ENCODE measurements at places on chromosomes 2 and 18.

DNA sequence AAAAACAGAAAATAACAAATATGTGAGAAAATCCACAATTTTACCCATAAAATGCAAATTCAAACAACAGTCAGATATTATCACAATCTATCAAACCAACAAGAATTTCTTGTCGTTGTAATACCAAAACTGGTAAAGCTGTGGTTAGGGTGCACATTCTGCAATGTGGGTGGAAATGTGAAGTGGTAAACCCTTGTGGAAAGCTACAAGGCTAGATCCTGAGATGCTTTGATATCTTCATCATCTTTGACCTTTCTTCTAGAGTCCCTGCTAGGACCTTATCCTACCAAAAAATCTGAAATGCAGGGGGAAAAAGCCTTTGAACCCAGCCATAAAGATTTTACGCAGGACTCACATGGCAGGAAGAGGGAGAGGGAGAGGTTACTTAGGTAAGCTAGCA lies 17.2 kb upstream of the ATG16L1 start:
- DNase-seq: no peak

DNA sequence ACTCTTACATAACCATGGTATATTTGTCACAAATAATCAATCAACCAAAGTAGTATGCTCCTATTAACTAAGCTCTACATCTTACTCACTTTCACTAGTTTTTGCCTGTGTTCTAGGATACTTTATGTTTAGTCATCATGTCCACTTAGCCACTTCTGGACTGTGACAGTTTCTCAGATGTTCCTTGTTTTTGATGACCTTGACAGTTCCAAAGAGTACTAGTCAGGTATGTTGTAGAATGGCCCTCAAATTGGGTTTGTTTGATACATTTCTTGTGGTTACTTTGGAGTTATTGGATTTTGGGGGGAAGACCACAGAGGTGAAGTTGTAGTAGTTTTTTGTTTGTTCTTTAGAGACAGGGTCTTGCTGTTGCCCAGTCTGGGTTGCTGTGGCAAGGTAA lies 35.5 kb downstream of the BUB1 start:
- no peak for DNase-seq

DNA sequence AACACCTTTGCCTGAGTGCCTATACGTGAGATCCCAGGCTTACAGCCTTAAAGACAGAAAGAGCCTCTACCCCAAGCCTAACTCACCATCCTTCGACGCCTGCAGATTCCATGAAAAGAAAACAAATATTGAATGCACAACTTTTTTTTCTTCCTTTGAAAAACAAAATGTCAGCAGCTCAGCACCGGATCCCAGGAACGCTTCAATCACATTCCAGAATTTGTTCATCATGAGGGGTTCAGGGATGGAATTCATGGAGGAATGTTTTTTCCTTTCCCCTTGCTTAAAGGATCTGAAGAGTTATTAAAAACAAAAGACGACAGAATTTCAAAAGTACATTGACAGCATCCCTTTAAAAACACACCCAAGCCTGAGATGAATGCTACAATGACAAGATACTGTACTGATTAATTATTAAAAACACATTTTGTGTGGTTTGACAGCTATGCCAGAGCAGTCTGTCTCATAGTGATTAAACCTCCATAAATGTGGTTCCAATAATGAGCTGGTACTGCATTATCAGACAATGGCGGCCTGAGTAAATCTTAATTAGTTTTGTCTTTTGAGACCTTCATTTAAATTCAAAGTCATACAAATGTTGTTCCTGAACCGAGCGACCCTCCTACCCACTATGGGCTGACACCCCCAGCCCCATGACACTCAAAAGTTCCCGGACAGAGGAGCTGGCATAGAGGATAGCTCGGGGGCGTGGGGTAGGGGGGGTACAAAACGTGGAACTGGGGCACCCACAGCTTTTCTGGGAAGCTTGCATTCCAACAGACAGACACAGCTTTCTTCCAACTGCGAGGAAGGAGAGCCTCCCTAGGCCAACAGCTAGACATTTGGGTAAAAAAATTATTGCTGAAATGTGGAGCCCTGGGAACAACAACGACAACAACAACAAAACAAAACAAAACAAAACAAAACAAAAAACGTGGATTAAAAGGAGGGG lies 227.5 kb downstream of the TTC32 start:
- no peak for DNase-seq

- DNase-seq: no peak
These were observed 158.7 kb downstream of the CLIP4 start for GRCh38 chr2:29273685-29274611.

DNA sequence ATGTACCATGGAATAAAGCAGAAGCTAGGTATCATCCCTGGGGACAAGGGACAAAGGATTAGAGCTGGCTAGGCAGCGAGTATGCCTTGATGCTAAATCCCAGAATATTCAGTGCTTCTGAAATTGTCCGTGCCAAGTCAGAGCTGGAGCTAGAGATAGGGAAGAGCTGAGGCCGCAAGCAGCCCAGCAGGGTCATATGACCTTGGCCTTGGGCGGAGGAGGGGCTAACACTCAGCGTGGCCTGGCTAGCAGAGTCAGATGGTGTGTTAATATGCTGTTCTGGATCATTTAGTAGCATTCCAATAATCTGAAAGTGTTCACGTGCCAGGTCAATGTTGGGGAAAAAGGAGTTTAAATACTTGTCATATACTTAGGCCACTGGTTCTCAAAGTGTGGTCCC lies 374.8 kb downstream of the CLIP4 start:
- DNase-seq: no peak

- DNase-seq: no peak
These were observed 413.5 kb downstream of the PTPRM start for GRCh38 chr18:7980656-7981055.

GRCh38 chr2:45450634-45451033 lies 160.4 kb downstream of the SRBD1 start:
- DNase-seq: no peak

All from activated T-cell treated with anti-CD3 and anti-CD28 coated beads for 4 hours (primary cell).